ENCODE measurements at places on chromosomes 12 and 14.

DNA sequence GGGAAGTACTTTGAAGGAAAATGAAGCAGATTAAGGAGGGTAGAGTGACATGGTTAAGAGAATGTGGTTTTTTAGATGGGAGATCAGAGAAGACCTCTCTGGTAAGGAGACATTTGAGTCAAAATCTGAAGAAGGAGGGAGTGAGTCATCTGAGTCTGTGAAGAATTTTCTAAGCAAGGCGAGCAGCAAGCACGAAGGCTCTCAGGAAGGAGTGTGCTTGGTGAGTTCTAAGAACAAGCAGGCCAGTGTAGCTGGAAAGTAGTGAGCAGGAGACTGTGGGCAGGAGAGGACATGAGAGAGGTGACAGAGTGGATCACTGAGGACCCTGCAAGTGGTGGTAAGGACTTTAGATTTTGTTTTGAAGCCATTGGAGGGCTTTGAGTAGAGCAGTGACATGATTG, 76.3 kb upstream of the FUT8 start:
- peak; percentile 25 for DNase-seq

- DNase-seq, result no peak
These were observed 23.5 kb upstream of the YY1 start for GRCh38 chr14:100215330-100215885.

DNA sequence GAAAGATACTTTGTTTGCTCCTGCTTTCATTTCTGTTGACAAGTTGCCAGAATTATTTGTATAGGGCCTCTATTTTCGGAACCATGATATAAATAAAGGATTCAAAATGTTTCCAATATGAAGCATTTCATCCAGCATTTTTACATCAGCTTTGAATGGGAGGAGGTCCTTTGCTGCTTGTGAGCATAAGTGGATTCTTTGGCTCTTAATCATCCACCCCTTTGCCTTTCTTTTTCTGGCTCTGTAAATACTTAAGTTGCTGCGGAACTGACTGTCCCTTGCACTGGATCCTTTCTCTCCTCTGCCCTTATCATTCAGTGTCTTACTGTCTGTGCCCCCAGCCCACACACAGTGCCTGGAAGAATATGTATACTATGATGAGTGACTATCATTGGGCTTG, 357.3 kb upstream of the RGS6 start:
- no peak for DNase-seq

DNA sequence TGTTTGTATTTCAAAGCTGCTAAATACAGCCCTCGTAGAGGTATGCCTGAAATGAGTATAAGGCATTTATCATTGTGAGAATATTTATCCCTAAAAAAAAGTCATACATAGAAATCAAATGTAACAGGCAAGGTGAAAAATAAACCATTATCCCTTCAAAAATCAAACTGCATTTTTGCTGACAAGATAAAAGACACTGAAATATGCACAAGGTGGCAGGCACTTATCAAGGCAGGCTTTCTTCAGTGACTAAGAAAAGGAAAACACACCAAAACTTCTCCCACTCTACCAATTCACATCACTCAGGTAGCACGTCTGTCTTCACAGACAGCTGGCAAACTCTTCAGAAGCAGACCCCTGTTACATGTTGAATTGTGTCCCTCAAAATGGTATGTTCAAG, 23.6 kb downstream of the ARMH4 start:
- DNase-seq, result no peak

DNA sequence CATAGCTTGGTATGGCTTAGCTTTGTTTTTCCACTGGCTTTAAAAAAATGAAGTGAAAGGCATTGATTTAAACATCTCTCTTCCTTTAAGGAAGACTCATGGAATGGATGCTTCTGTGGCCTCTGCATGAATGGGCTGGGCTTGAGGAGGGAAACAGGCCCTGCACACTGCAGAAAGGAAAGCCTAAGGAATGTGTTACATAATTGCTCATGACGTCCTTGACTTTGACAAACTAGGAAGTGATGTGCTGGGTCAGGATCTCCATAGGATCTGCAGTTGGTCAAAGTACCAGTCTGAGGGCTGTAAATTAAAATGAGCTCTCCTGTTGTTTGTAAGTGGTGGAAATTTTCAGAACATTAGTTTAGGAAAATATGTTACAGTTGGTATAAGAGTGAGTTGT, 12.7 kb downstream of the SAMD4A start:
- DNase-seq, result no peak

GRCh38 chr14:75306927-75307699, 28.5 kb downstream of the FOS start:
- no peak for DNase-seq

All from stimulated activated effector memory CD8-positive, alpha-beta T cell treated with anti-CD3 and anti-CD28 coated beads, Interleukin-12 subunit alpha, Interleukin-12 subunit beta, amount 100 ng/mL, for 72 hours (primary cell).